ENCODE measurements at places on chromosomes 7 and 10.

DNA sequence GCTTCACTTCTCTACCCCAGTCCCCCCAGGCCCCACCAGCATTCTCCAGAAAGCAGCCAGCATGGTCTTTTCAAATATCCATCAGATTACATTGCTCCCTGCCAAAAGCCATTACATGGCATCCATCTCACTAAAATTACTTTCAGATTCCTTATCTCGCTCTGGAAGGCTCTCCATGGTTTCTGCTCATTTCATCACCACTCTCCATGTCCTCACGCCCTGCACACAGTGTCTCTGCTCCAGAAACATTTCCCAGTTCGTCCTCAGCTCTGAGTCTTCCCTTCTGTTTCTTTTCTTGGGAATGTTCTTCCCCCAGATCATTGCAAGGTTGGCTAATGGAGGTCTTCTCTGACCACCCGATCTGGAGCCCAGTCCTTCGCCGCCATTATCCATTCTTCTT lies 499.1 kb downstream of the KCNMA1 start:
- DNase-seq, result no peak

GRCh38 chr10:123607386-123607785 lies 58.8 kb upstream of the GPR26 start:
- DNase-seq, result no peak

GRCh38 chr7:41967156-41967555 lies 264.3 kb upstream of the INHBA start:
- DNase-seq, result peak; percentile 63

GRCh38 chr10:114266521-114266920 lies 27.5 kb downstream of the VWA2 start:
- peak; percentile 76 for DNase-seq

GRCh38 chr10:103525901-103526300 lies 32.4 kb downstream of the NEURL1 start:
- DNase-seq, result no peak

- DNase-seq, result no peak
These were observed 16.8 kb downstream of the GTF2IRD1 start for GRCh38 chr7:74470504-74470903.

GRCh38 chr10:12403119-12403518 lies 53.8 kb downstream of the CAMK1D start:
- DNase-seq, result no peak

DNA sequence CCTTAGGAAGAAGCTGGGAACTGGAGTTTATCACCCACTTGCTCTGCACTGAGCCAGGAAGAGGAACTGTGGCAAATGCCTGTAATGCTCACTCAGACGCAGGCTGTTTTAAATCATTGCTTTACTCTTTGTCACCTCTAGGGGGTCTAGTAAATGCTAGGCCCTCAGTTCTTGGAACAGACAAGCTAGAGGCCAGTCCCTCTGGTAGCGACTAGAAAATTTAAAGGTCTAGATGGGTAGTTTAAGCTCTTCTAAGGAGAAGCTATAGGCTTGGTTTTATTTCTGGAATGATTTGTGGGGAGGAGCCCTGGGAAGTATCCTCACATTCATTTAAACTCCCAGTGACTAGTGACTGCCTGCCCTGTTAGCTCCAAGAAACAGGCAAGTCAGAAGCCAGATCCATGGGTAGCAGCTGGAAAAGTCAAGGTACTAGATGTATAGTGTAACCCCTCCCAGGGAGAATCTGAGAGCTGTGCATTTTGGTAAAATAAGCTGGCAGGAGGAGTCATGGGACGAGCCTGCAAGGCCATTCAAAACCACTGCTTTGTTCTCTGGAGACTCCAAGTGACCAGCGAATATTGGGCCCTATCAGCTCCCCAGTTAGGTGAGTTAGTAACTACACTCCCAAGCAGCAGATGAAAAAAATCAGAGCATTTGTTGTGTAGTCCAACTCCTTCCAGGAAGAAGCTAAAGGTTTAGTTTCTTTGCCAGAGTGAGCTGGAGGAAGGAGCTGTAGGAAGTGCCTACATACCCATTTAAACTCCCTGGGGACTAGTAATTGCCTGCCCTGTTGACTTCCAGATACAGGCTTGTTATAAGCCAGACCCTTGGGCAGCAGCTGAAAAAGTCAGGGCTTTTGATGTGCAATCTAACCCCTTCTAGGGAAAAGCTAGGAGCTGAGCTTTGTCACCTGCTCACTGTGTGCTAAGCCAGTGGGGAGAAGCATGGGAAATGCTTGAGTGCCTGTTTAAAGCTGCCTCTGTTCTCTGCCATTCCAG lies 68.9 kb downstream of the DYNC1I1 start:
- DNase-seq, result no peak

- DNase-seq, result no peak
These were observed 272.0 kb upstream of the GNAI1 start for GRCh38 chr7:79862447-79863210.

DNA sequence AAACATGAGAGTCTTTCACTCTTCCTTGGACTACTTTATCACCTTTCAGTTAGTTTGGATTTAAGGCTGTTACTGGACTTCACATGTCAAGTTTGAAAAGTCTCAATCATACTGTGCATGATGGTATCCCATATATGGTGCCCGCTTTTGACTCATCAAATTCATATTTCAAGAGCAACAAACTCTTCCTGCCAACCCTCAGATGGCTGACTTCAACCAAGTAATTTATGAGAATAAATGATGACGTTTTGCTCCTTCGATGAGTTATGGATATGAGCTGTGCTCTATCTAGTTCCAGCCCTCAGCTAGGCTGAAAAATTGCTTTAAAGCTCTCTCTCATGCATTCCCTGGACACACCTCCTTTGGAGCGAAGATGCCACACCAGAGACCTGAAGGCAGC lies 110.3 kb upstream of the RSU1 start:
- no peak for DNase-seq

DNA sequence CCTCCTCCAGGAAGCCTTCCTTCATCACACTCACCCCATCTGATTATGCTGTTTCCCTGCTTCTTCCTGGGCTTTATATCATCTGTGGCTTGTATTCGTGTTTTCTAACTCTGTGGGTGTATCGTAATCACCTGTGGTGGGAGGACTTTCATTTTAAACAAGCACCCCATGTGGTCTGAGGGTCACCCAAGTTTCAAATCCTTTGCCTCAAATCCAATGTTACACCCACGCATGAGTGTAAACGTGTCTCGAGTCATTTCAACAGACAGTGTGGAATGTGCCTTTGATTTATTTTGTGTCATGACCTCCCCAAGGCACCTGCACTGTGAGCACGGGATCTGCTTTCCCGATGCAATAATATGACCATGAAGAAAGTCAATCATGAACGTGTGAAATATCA lies 17.5 kb upstream of the LYZL2 start:
- DNase-seq, result no peak

DNA sequence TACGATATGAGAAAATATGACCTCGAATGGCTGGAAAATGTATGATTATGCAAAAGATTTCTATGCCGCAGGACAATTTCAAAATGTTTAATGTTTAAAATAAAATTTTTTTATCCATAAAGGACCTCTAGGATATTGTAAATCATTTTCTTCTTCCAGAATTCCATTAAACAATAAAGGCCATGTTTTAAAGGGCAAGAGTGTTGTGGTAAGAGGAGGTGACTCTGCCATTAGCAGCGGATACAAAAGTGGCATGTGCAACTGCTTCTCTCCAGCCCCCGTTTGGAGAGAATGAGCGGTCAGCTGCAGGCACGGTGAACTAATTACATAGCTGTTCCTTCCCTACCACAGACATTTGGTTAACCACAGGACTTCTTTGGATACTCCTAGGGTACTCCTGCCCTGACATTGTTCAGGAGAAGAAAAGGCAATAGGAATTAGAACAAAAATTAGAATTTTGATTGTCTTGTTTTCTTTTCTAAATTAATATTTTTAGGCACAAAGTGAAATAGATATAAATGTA lies 63.8 kb downstream of the HBP1 start:
- peak; percentile 52 for DNase-seq

DNA sequence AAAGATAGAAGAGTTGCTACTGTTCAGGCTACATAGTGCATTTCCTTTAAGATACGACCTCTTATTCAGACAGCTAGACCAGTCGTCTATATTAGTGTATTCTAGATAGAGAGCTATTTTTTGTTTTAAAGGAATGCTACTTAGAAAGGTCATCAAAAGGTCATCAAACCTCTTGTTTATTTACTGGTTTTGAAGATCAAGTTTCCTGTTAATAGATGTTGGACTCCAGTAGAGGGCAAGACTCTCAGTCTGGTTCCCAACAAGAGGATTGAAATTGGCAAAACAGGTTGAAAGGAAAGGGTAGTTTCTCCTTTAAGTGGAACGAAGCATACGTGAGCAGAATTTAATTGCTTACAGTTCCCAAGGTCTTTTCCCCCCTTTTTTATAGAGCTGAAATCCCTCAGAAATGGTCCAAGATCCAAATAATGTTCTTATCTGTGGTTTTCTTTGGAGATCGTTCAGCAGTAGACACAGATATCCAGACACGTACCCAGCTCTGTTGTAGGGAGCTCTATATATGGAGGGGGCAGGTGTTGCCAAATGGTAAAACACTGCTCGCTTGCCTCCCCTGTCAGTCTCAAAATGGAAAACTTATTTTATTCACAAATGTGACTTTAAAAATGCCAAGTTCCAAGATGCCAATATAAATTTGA lies 37.2 kb downstream of the BAMBI start:
- DNase-seq, result peak; percentile 38

GRCh38 chr10:15367296-15368085 lies 3.6 kb downstream of the FAM171A1 start:
- DNase-seq, result no peak

DNA sequence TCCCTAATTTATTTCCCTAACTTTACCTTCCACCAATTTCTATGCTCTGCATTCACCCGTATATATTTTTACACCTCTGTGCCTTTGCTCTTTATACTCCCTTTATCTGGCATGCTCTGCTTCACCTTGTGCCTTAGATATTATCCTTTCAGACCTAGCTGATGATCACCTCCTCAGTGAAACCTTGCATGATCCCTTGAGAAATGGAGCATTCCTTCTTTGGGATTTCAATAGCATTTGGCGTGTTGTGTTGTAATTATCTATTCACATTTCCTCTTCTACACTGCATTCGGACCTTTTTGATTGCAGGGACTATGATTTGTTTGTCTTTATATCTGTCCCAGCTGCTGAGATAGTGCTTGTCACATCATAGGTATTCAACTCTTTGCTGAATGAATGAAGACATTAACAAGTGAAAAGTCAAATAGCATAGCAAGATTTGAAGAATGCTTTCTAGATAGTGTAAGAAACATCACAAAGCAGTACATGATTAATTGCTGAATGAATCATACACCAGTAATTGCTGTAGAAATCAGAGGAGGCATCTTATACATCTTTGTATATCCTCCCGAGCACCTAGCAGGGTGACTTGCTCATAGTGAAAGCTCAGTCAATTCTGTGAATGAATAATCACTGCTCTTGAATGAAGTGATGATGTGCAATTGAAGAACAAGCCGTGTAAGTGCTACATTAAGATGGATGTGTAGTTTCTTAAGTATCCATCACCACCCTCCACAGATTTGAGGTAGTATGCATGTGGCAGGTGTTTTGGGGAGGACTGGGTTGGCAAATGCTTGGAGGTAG lies 2.0 kb upstream of the TM9SF3 start:
- DNase-seq, result no peak

DNA sequence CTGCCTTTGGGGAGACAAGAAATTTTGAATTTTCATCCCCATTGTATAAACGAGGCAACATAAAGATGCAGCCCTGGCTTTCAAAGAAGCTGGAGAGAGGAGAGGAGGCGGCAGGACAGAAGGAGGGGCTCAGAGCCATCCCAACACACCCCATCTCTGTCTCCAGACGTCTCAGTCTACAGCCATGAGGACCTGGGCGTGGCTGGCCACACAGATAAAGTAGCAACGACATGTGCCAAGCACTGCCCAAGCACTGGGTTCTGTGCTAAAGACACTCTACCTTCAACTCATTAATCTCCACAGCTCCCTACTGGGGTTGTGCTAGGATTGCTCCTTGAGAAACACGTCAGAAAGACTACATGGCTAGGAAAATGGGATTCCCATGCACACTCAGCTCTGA lies 65.2 kb downstream of the DLG5 start:
- no peak for DNase-seq

DNA sequence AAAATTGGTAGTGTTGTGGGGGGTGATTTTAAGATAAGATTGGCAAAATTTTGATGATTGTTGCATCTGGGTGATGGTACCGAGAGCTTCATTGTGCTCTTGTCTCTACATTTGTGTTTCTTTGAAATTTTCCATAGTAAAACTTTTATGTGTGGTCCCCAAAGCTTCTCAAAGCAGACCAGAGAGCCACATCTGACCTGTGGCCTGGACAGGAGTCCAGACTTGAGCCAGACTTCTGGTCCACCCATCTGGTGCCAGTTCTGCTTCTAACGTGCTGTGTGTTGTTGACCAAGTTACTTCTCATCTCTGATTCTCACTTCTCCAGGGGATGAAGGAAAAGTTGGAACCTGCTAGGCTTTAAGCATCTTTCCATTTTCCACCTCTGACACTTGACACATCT lies 120.1 kb downstream of the C10orf105 start:
- DNase-seq, result no peak

GRCh38 chr7:102030696-102031095 lies 213.3 kb downstream of the CUX1 start:
- DNase-seq, result no peak

All from iris pigment epithelial cell (primary cell).